Aorta (tissue), 5 donors: ENCODE measurements at places on chromosomes 13 and 19. TPM values are rescaled to one million over a fixed set of nuclear protein-coding genes. Genes with fewer than 3 reads are reported as not detected.

Gene KIR3DL2
- total RNA-seq, result not detected

Gene KASH5
- not detected for total RNA-seq

Gene GNA15
- 8.7 TPM for total RNA-seq

Gene MCEMP1
- total RNA-seq, result 0.63 TPM

Gene FGF21
- total RNA-seq, result not detected

Gene PALM3
- total RNA-seq, result 0.63 TPM

Gene OR7A5
- not detected for total RNA-seq

Gene PIP5K1C
- 83.3 TPM for total RNA-seq

Gene KLK5
- not detected for total RNA-seq

Gene F10
- 6.5 TPM for total RNA-seq

Gene TPTE2
- not detected for total RNA-seq
